ENCODE measurements at places on chromosomes 7 and 10.

GRCh38 chr10:33365871-33366411 lies 31.5 kb upstream of the NRP1 start:
- no peak for DNase-seq

- DNase-seq = no peak
Measured at GRCh38 chr7:137328373-137329120, 15.0 kb downstream of the PTN start.

- DNase-seq = no peak
Measured at GRCh38 chr10:60606343-60607080, 171.8 kb upstream of the CDK1 start.

GRCh38 chr10:37992083-37992482 lies 15.6 kb upstream of the ZNF25 start:
- DNase-seq = no peak

GRCh38 chr10:73759512-73760115 lies 15.4 kb downstream of the SEC24C start:
- peak; percentile 8 for DNase-seq

DNA sequence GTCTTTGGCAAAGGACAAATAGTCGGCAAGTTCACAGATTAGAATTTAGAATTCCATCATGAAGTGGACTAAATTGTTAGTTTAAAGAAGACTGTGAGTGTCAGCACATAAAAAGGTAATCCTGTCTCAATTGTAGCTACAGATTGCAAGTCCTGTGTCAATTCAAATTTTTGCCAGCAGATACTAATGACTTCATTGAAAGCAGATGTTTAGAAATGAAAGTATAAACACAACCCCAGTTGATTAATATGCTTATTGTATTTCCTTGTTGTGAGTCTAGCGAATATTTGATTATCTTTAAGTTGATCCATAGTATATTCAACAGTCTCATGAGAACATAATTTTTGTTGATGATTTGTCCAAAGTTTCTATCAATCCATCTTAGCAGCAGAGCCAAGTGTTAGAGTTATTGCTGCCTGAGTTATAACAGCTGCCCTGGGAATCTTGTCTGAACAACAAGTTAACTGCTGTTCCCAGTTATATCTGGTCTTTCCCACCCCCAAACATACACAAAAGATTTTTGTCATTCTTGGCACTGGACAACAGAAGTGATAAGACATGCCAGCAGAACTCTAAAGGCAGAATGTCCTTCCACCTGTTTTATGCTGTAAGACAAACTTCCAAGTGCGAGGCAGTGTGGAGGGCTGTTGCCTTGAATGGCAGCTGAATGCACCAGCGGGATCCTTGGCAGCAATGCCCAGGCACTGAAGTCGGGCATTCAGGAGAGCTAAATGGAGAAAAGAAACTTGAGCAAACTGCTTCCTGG lies 21.3 kb upstream of the HERPUD2 start:
- no peak for DNase-seq

DNA sequence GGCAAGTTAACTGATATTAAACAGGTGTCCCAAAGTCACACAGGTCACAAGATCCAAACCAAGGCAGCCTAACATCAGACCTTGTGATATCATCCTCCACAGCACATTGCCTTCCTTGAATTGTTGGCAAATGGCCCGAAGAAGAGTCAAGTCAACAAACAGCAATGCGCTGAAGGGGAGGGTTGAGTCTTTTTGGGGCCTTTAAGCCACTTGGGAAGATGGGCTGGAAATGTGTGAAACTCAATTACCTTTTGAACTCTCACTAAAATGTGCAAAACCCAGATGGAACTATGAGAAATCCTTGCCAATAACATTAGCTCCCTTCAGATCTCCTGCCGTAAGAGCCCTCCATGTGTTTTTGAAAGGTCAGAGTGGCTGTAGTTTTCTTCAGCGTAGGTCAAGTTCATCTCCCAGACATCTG lies 47.9 kb upstream of the STK17A start:
- DNase-seq = no peak

DNA sequence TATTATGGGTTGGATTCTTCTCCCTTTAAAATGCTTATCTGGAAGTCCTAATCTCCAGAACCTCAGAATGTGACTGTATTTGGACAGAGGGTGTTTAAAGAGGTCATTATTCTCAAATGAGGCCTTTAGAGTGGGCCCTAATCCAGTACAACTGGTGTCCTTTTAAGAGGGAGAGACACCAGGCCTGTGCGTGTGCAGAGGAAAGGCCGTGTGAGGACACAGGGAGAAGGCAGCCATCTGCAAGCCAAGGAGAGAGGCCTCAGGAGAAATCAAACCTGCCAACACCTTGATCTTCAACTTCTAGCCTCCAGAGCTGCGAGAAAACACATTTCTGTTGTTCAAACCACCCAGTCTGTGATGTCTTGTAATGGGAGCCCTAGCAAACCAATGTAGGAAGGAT lies 235.4 kb upstream of the MYO3A start:
- no peak for DNase-seq

GRCh38 chr7:127901895-127902703 lies 129.1 kb downstream of the LRRC4 start:
- DNase-seq = no peak

GRCh38 chr7:128934361-128935341 lies 3.1 kb upstream of the IRF5 start:
- DNase-seq = no peak

- no peak for DNase-seq
Measured at GRCh38 chr7:18829858-18830285, 287.6 kb downstream of the TWIST1 start.

DNA sequence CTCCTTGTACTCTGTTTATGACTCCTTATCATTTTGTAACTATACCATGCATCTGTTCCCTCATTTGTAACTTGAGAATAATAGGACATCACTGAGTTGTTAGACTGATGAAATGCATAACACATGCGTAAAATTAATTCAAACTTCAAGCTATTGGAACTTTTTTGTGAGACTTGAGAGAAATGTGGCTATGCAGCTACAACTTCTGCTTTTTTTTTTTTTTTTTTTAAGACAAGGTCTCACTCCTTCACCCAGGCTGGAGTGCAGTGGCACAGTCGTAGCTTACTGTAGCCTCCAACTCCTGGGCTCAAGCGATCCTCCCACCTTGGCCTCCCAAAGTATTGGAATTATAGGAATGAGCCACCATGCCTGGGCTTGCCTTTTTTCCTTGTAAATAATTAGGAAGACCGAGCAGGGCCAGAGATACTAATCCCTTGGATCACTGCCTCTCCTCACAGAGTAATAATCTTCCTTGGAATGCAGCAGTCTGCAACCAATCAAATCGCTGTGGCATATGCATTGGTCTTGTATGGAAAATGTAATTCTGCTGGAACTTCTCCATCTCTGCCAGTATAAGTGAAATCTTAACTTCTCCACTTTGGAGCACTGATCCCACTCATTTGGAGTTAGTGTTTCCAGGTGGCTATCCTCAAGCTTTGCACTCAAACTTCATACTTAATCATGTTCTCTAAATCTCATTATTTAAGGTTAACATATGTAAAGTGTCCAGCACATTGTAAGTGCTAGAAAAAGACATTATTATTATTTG lies 2.0 kb upstream of the PANK1 start:
- DNase-seq = no peak

DNA sequence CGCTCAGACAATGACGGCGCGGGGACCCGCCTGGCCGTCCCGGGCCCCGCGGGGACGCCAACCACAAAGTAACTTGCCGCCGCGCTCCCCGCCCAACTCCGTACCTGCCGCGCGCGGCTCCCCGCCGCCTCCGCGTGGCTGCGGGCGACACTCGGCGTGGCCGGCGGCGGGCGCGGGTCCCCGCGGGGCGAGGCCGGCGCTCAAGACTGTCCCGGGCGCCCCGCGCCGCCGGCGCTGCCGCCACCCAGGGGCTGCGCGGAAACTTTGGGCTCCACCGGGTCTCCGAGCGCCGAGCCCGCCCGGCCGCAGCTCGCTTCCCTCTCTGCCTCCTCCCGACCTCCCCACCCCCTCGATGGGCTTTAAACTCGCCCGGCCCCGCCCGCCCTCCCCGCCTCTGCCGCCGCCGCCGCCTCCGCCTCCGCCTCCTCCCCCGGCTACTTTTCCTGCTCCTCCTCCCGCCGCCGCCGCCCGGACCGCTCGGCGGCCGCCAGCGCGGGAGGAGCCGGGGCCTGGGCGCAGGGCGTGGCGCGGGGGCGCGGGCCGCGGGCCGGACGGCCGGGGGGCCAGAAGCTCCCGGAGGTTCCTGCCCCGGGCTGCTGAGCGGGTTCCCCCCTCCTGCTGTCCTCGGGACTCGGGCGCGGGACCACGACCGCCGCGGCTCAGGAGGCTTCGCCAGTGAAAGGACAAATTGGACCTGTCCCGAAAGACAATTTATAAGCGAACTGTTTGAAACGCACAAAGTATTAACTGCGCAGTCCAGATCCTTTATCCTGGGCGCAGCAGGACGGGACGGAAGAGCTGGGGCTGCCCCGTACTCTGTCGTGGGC lies 10.6 kb upstream of the GRB10 start:
- DNase-seq = no peak

- DNase-seq = no peak
Measured at GRCh38 chr10:73769396-73769795, 12.5 kb upstream of the CHCHD1 start.

GRCh38 chr10:118965096-118965495 lies 64.4 kb upstream of the NANOS1 start:
- no peak for DNase-seq

DNA sequence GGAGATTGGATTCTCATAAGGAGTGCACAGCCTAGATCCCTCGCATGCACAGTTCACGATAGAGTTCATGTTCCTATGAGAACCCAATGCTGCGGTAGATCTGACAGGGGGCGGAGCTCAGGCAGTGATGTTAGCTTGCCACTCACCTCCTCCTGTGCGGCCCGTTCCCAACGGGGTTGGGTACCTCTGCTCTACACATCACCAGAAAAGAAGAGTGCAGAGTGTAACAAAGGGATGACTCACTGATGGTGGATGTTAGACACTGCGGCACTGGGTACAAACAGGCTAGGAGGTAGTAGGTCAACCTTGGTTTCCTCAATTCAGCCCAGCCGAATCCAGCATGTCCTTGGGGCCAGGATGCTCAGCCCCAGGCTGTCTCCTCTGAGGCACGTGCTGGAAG lies 66.8 kb upstream of the CHST15 start:
- DNase-seq = no peak

GRCh38 chr7:43697690-43698089 lies 31.6 kb downstream of the COA1 start:
- DNase-seq = no peak

All from activated T-helper 9 cell treated with anti-CD3 and anti-CD28 coated beads, Interleukin-2, amount 50 U/mL, for 16 hours (primary cell).